Ovary (tissue), 10 donors: ENCODE measurements at places on chromosomes 3 and 15. TPM values are rescaled to one million over a fixed set of nuclear protein-coding genes. Genes with fewer than 3 reads are reported as not detected.

The GHSR gene
- polyA plus RNA-seq, result not detected

The STRIT1 gene
- not detected for polyA plus RNA-seq

The FRMD4B gene
- 6.7 TPM for polyA plus RNA-seq

The CCR4 gene
- polyA plus RNA-seq, result 0.45 TPM

The ATP13A3 gene
- polyA plus RNA-seq, result 21.5 TPM

The GPR62 gene
- polyA plus RNA-seq, result 0.22 TPM

The ECE2 gene
- 0.43 TPM for polyA plus RNA-seq

The DAZL gene
- polyA plus RNA-seq, result not detected

DNA sequence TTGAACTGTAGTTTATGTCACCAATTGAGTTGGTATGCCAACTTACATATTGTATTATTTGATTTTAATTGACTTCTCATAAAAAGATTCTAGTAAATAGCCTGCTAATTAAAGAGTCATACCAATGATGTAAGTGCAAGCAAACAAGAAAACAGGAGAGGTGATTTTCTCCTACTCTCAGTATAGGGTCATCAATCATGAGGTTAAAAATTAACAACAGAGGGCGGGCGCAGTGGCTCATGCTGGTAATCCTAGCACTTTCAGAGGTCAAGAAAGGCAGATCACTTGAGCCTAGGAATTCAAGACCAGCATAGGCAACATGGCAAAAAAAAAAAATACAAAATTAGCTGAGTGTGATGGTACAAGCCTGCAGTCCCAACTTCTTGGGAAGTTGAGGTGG, 108.7 kb downstream of the MYO9A start:
- no peaks in the 10 kb centered on the region for H3K36me3 ChIP-seq
- no peaks in the 10 kb centered on the region for H3K27me3 ChIP-seq
- H3K4me3 ChIP-seq, result no peak overlapping the region
- no peak for DNase-seq
- no peak overlapping the region for H3K27ac ChIP-seq

DNA sequence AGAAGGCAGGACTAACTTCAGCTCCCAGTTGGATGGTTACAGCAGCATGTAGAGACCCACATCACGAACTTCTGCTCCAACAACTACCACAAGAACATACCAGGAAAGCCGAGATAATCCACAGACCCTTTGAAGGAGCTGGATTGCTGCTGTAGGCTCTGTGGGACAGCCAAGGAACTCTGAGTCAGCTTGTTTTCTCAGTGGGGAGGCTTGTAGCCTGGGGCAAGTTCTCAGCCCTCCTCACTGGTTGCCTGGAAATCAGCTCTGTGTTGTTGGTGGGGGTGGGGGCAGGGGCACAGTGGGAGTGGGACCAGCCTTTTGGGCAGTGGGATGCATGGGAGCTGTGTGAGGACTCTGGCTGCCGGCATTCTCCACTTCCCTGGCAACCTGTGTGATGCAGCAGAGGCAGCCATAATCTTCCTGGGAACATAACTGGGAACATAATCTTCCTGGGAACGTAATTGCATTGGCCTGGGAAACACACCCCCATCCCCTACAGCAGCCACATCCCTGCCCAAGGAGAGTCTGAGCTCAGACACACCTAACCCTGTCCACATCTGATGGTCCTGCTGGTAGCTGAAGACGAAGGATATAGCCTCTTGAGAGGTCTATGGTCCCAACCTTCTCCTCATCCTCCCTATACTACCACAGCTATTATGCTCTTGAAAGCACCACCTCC, 153.1 kb downstream of the PEAK1 start:
- no peaks in the 10 kb centered on the region for H3K27me3 ChIP-seq
- no peak overlapping the region for H3K27ac ChIP-seq
- H3K4me3 ChIP-seq, result no peak overlapping the region
- H3K36me3 ChIP-seq, result no peaks in the 10 kb centered on the region
- no peak for DNase-seq
- H3K4me1 ChIP-seq, result no peaks in the 10 kb centered on the region

DNA sequence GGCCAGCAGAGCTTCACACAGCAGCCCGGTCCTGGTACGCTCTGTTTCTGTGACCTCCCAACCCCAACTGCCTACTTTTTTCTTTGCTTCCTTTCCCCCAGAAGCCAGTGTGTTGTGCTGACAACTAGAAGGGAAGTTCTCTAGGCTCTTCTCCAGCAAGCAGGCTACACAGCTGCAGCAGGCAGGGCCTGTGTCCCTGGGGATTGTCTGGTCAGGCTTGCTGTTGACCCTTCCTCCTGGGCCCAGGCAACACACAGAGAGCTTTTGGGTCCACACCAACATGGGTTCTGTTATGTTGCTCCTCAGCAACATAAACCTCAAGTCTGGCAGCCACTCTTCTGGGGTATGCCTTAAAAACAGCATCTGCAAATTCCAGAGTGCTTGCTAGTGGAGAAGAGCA, 36.2 kb upstream of the TSPAN3 start:
- peaks cover 6% of the 10 kb centered on the region for H3K4me1 ChIP-seq
- no peaks in the 10 kb centered on the region for H3K36me3 ChIP-seq
- peak; percentile 40 for DNase-seq
- H3K4me3 ChIP-seq, result no peak overlapping the region
- no peak overlapping the region for H3K27ac ChIP-seq

DNA sequence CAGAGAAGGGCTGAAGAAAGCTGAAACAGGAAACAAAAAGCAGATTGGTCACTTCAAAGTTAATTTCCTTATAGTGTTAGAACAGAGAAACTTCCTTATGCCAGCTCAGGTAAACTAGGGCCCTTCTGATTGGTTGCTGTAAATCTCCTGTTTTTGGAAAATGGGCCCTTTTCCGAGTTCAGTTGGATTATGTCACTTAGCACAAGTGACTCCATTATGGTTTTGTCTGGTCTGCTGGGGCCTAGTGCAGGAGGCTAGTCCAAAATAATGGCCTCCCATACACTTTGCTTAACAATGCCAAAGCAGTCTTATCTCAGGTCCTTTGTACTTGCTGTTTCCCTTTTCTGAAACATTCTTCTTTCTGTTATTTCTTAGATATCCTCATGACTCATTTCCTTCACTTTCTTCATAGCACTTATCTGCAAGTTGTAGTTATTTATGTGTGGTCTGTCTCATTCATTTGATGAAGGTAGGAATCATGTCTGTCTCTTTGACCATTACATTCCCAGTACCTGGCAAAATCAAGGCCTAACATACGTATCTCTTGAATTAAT, 7.7 kb upstream of the DCP1A start:
- H3K27ac ChIP-seq, result no peak overlapping the region
- no peaks in the 10 kb centered on the region for H3K27me3 ChIP-seq
- DNase-seq, result no peak
- H3K4me1 ChIP-seq, result no peaks in the 10 kb centered on the region
- H3K4me3 ChIP-seq, result no peak overlapping the region
- no peaks in the 10 kb centered on the region for H3K36me3 ChIP-seq

DNA sequence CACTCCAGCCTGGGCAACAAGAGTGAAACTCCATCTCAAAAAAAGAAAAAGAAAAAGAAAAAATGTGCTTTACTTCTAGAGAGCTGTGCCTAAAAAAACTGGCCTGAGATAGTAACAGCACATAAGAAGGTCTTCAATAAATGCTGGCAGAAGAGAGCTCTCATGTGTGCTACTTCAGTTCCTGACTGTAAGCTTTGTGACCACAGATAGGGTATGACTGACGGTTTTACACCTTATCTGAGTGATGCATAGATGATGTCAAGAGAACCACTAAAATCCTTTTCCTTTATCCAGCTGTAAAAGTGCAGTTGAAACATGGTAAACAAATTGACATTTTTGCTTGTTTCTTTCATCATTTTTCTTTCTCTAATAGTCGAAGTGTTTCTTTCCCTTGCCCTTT, 127.9 kb downstream of the C3orf70 start:
- H3K27me3 ChIP-seq, result no peaks in the 10 kb centered on the region
- H3K27ac ChIP-seq, result no peak overlapping the region

GRCh38 chr3:115187149-115187757, 40.2 kb upstream of the ZBTB20 start:
- no peaks in the 10 kb centered on the region for H3K4me1 ChIP-seq
- H3K27me3 ChIP-seq, result no peaks in the 10 kb centered on the region
- H3K36me3 ChIP-seq, result no peaks in the 10 kb centered on the region
- DNase-seq, result no peak

DNA sequence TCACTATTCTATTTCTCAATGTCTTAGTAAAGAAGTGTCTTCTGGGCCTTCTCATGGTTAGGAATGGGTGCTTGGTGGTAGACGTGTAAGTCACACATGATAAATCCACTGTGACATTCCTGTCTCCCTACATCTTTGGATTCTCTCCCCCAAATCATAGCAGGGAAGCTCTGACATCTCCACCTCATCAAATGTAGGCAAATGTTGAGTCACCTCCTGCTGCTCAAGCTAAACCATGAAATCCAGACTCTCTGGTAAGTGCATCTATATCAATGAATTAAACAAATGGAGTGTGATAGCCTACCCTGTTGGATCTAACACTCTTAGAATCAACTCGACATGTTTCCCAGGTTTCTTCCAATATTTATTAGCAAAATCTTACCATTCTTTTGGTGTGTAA, 42.8 kb upstream of the RPL35A start:
- H3K4me3 ChIP-seq, result no peak overlapping the region
- H3K27me3 ChIP-seq, result no peaks in the 10 kb centered on the region
- peaks cover 2% of the 10 kb centered on the region for H3K4me1 ChIP-seq
- DNase-seq, result no peak
- no peaks in the 10 kb centered on the region for H3K36me3 ChIP-seq
- no peak overlapping the region for H3K27ac ChIP-seq

DNA sequence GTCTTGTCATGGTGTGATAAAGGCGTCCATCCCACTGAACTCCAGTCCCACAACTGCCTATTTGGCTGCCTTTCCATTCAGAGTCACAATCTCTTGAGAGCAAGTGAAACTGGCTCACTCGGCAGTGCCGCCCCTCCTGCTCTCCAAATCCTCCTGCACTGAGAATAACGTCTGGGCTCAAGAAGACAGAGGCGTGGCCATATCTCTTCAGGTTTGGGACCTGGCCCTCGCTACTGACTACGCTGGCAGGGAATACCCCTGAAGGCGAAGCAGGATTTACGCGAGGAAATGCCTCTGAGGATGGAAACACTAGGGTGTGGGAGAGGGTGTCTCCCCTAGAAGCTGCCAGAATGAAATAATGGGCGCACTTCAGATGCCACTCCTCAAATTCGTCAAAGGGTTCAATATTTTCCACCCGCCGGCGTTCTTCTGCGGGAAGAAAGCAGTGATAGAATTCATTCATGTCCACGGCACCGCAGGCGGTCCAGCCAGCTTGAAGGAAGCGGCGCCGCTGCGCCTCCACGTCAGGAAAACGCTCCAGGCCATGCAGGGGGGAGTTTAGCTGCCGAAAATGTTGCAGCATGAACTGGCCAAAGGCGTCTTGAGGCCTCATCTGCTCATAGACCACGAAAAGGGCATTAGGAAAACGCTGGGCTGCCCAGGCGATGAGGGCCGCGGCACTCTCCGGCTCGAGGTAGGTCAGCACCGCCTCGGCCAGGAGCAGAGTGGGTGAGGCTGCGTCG, 985 bp downstream of the LCMT2 start:
- peak overlapping the region; percentile 87 for H3K4me3 ChIP-seq
- H3K27me3 ChIP-seq, result no peaks in the 10 kb centered on the region
- peaks cover 10% of the 10 kb centered on the region for H3K4me1 ChIP-seq
- H3K36me3 ChIP-seq, result no peaks in the 10 kb centered on the region
- DNase-seq, result no peak

GRCh38 chr15:42143356-42143755, 13.1 kb downstream of the PLA2G4F start:
- H3K36me3 ChIP-seq, result no peaks in the 10 kb centered on the region
- no peak for DNase-seq
- no peaks in the 10 kb centered on the region for H3K27me3 ChIP-seq
- H3K4me3 ChIP-seq, result no peak overlapping the region

DNA sequence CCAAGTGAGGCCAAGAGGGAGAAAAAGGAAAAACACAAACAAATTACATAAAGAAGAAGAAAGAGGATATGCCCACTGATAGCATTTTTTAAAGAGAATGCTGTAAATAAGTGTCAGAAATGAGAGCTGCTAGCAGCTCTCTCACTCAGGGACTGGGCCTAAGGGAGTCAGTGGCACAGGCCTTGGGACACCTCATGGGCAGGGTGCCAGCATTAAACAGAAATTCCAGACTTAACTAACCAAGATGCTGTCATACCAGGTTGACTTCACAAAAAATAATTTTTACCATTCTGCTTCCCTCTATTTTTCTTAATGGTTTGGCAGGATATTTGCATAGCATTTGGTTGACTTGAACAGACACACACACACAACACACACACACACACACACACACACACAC, 92.3 kb upstream of the ADAMTSL3 start:
- no peak overlapping the region for H3K4me3 ChIP-seq
- no peaks in the 10 kb centered on the region for H3K4me1 ChIP-seq
- DNase-seq, result no peak
- H3K27ac ChIP-seq, result no peak overlapping the region
- H3K27me3 ChIP-seq, result no peaks in the 10 kb centered on the region

GRCh38 chr3:108407886-108408285, 102.5 kb downstream of the MYH15 start:
- H3K27me3 ChIP-seq, result no peaks in the 10 kb centered on the region
- no peak overlapping the region for H3K4me3 ChIP-seq
- H3K27ac ChIP-seq, result no peak overlapping the region
- H3K36me3 ChIP-seq, result no peaks in the 10 kb centered on the region
- peaks cover 1% of the 10 kb centered on the region for H3K4me1 ChIP-seq
- no peak for DNase-seq

DNA sequence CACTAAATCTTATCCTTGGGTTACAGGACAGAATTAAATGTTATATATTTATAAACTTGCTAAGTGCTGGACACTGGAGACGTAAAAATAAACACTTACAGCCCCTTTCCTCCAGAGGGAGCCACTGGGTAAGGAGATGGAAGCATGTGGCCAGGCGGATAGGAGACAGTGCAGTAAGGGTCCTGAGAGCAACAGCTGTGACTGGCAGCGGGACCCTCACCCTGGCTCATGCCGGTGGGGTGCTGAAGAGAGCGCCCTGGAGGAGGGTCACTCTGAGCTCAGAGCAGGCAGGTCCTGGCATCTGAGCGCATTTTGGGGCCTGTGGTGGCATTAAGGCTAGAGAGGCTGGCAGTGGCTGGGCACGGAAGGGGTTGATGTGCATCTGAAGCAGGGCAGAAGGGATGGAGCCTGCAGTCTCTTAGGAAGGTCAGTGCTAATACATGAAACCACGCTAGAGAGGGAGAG, 16.0 kb downstream of the SEC61A1 start:
- H3K36me3 ChIP-seq, result no peaks in the 10 kb centered on the region
- H3K27ac ChIP-seq, result no peak overlapping the region
- H3K27me3 ChIP-seq, result no peaks in the 10 kb centered on the region
- no peaks in the 10 kb centered on the region for H3K4me1 ChIP-seq
